ENCODE measurements at places on chromosomes 7 and 10.

- DNase-seq: no peak
Observed at GRCh38 chr10:26479766-26480492, 41.8 kb downstream of the APBB1IP start.

DNA sequence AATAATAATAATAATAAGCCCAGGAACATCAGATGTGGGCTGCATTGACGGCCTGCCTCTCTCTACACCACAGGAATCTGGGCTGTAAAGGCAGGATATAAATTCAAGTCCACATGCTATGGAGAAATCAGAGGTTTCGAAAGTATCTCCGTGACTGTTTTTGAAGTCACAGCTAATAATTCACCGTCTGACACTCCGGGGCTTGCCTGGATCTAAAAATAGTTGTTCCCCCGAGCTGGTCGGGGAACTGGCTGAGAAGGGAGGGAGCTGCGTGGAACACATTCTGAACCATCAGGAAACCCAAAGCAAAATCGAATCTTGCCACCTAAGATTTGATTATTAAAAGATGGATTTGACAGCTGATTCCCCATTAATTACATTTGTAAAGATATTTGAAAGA, 35.4 kb downstream of the KLF6 start:
- DNase-seq: no peak

DNA sequence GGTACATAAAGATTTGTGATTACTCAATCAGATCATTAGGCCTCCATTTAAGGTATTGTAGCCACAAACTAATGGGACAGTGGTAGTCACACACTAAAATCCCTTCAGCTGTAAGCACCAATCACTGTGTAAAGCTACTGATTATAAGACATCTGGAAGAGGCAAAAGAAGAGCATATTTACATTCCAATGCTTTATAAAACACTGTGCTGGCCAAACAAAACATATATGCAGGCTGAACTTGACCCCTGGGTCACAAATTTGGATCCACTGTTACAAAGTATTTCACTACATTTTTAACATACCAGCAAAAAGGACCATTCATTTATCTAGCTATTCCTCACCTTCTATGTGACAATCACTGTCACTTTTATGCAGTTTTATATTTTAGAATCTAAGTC, 41.4 kb upstream of the ANLN start:
- DNase-seq: no peak

- DNase-seq: no peak
Observed at GRCh38 chr7:14258441-14258840, 269.0 kb upstream of the ETV1 start.

DNA sequence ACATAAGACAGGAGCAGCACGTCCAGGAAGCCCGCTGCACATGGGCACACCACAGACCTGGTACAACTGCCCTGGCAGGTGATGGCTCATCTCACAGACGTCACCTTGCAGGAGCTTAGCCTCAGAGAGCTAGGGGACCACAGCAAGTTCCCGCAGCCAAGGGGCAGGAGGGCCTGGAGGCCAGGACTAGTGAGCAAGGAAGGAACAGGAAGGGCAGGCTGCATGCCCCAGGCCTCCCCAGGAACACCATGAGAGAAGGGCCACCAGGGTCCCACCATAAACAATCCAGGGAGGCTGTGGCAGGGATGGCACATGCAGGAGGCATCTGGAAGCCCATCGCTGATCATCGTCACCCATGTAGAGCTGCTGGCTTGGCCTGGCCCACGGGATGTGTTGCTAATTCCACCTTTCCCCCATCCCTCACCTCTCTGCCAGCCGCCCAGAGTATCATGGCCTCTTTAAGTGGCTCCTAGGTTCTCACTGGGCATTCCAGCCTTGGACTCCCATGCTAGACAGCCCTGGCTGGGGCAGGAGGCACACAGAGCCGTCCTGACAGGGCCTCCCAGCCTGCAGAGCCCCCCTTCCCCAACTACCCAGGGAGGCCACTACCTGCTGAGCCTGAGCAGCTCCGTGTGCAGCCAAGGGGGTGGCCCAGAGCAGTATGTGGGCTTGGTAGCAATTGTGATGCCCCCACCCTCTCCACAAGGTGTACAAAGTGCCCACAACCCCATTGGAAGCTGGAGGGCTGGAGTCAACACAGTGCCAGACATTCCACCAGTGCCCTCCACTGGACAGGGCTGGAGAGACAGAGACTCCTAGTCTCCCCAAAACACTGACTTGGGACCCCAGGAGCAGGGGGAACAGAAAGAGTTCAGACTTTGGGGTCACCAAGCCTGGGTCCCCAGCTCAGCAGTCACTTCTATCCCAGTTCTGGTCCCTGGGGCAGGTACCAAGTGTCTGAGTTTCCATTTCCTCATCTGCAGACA, 35.5 kb downstream of the GRID1 start:
- no peak for DNase-seq

GRCh38 chr10:36050763-36051499, 408.8 kb upstream of the FZD8 start:
- DNase-seq: no peak

Data from NCI-H2029 treated with DMSO at 0.1 percent for 48 hours (cell line).